Activated gamma-delta T cell treated with Interleukin-2 at 50 U/mL for 16 hours (primary cell): ENCODE measurements at places on chromosomes 6 and 20.

DNA sequence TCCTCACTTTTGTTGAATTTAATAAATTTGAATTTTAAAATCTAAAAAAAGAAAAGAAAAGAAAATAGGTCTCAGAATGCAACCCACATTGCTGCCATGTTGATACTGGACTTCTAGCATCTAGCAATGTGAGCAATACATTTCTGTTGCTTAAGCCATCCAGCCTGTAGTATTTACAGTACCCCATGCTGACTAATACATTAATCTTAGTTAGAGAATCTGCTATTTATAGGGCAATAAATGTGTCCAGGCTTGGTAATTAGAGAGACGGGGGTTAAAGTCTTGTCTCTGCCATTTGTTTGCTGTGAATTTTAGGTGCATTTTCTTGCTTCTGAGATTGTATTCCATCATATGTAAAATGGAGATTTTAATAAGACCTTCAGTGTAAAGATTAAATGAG is 471.3 kb downstream of the DHX35 start:
- DNase-seq: no peak

DNA sequence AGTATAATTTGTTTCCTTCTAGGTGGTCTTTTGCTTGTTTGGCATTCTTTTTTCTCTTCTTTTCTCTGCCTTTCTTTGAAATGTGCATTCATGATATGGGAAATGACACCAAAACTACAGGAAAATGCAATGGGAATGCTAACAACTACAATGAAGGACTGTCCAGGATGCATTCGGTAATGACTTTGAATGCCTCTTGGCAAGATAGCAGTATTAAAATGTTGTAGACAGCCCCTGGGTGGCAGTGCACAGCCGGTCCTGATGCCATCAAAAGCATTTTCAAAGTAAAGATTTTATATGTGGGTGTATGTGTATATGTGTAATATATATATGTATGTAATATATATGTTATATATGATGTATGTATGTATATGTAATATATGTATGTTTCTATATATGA is 218.8 kb upstream of the MMS22L start:
- DNase-seq: no peak

DNA sequence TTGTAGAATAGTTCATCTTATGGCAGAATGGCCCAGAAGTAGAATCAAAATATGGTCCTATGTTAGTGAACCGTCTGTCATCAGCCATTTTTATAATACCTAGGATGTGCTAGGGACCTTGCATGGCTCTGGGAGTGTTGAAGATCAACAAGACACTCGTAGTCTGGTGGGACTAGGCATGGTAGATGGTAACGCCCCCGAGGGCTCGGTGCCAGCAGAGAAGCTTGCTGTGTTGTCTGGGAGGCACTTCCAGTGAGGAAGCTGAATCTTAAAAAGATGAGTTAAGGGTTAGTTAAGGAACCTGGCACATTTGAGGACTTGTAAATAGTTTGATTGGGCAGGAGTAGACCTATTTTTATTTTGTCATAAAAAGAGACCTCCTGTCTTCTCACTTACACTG is 82.4 kb downstream of the MAP3K4 start:
- no peak for DNase-seq

- no peak for DNase-seq
These were observed 10.7 kb downstream of the SUN5 start for GRCh38 chr20:32993496-32994050.

GRCh38 chr20:15379681-15380296 is 1042.4 kb upstream of the FLRT3 start:
- DNase-seq: no peak

GRCh38 chr20:48319943-48320584 is 507.7 kb downstream of the PREX1 start:
- no peak for DNase-seq

DNA sequence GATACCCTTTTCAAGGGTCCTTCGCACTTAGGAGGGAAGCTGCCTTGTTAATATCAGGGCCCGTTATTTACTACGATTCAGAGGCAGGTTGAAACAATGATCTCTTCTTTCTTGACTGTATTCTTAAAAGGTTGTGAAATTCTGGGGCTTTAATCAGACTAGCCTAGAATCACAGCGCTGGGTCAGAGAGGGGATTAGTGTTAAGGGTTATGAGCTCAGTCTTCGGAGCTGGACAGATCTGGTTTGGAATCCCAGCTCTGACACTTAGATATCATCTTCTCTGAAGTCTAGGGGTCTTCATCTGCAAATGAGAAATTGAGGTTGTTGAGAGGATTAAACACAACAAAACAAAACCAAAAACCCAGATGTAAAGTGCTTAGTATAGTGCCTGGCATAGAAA is 77.4 kb downstream of the CD83 start:
- DNase-seq: no peak

DNA sequence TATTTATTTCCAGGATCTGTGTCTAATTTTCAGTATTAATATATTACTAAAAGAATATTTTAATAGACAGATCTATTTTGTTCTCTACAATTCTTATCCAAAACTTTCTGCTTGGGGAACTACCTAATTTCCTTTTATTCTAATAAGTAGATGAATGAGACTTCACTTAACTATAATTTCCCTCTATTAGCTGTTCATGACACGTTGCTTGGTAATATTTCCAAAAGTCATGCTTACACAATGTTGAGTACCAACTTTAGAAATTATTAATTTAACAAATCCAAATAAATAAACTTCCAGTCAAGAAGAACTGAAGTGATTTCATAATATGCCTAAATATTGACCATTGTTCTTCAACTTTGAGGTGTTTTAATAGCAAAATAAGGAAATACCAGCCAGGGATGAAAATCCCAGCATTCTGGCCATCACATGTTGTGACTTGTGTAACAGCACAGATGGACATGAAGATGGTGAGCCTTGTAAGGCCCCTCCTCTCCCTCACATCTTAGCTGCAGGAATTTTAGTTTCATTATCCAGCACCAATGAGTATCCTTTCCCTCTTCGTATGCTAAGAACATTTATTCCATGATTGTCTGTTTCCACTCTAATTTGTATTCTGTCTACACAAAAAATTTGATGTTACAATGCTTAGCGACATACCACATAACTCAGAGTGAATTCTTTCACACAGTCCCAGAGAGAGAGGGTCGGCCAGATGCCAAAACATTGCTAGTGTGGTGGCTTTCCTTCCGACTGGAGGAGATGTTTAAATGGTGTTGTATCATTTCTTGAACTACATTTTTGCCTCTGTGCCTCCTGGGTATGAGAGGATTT is 137.5 kb downstream of the FOXA2 start:
- no peak for DNase-seq

- DNase-seq: peak; percentile 21
These were observed 55.4 kb downstream of the RIPOR3 start for GRCh38 chr20:50635676-50636600.

DNA sequence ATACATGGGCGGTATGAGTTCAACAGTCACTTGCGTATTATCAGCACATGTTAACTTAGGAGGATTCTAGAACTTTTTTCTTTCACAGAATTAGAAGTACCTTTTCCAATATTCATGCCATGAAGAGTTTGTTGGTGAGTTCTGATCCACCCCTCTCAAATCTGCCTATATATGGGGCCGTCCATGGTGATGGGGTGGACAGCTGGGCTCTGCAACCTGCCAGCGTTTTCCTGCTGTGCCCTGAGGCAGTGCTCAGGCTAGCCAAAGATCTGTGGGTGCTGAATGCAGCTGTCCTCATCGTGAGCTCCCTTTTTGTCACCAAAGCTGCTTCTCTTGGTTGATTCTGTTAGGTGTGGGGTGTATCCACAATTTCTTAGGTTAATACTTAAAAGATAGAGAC is 88.7 kb downstream of the THBS2 start:
- no peak for DNase-seq
